ENCODE measurements at places on chromosomes 11 and 22.

GRCh38 chr11:118895093-118896039 is 11.7 kb downstream of the CXCR5 start:
- peak; percentile 79 for DNase-seq

DNA sequence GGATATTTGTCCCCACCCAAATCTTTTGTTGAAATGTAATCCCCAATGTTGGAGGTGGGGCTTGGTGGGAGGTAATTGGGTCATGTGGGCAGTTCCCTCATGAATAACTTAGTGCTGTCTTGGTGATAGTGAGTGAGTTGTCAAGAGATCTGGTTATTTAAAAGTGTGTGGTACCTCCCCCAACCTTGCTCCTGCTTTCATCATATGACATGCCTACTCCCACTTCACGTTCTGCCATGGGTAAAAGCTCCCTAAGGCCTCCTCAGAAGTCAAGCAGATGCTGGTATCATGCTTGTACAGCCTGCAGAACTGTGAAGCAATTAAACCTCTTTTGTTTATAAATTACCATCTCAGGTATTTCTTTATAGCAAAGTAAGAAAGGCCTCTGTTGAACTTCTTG is 30.6 kb downstream of the AAMDC start:
- DNase-seq: no peak

DNA sequence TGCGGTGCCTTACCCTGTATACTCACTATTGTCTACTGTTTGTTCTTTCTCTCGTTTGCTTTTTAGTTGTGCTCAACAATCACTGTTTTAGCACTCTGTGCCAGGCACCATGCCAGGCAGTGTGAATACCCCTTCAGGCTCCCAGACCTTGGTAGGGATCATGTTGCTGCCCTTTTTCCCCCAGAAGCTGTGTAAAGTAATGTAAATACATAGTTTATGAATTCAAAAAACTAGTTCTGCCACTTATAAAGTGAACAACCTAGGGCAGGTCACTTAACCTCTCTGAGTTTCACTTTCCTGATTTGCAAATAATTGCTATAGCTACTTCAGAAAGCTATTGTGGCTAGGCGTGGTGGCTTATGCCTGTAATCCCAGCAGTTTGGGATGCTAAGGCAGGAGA is 81.0 kb upstream of the CTSC start:
- DNase-seq: no peak

DNA sequence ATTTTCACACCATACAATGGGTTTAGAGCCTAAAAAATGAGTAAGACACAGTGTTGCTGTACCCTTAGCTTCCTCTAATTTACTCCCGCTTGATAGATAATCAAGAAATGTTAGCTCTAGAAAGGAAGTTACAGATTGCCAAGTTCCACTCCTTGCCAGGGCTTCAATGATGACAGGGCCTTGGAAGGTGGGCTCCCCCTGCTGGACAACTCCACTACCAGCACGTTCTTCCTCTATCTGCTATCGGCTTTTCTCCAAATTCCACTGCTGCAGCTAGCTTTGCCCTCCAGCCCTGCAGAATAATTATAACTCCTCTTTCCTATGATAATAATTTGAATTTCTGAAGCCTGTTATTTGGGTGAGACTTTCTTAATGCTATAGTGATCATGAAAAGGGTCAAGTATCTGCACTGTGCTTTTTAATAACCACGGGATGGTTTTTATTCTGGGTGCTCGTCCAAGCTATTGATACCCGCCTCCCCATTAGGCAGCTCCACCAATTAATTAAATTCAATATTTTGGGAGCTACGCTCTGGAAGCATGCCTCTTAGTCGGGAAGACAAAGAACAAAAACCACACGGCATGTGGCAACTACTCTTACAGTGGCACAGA is 9.0 kb downstream of the SYN3 start:
- DNase-seq: peak; percentile 70

DNA sequence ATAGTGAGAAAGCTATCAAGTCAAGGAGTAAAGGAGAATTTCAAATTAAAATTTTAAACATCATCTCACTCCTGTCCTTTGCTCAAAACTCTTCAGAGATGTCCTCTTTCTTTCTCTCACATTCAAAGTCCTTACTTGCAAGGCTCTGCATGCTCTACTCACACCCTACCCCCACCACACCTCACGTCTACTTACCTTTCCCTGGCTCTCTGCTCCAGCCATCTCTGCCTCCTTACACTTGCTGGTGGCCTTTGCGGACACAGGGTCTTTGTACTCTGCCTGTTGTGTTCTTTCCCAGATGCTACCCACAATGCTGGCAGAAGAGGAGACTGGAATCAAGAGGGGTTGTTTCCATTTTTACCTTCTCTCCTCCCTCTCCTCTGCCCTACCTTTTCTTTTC is 405.2 kb downstream of the INSC start:
- DNase-seq: no peak

DNA sequence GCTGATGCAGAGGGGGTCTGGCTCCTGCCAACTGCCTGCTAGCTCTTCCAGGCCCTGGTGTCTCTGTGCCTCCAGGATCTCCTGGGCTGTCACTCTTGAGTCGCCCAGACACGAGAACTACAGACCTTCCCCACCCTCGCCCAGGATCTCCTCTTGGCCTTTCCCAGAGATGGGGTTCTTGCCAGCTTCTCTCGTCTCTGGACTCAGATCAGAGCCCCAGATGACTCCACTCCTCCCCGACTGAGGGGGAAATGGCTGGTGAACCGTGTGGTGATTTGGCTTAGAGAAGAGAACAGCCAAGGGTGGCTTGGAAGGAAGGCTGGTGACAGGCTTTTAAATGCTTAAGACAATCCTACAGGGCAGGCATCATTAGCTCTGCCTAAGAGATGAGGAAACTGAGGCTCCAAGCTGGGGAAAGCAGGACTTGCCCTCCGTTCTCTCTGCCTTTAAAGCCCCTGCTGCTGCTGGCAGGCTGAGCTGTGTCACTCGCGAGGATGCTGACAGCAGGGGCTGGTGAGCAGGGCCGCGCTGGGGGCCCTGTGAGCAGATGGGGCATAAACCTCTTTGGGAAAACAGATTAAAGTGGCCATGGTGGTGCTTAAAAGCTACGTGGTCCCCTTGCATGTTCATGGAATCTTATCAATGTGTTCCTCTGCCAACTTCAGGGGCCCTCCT is 90.3 kb upstream of the THY1 start:
- DNase-seq: no peak

DNA sequence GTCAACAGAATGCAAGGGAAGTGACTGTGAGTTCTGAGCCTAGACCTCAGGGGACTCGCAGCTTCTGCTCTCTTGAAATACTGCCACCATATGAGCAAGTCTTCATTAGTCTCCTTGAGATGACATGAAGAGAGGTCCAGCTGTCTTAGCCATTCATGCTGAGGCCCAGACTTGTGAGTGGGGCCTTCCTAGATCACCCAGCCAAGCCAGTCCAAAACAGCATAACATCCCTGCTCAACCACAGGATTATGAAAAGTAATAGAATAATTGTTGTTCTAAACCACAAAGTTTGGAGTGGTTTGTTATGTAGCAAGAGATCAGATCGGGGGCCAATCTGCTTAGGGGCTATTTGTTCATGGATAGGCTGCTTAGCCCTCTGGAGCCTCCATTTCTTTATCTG is 54.9 kb upstream of the HTATIP2 start:
- no peak for DNase-seq

- no peak for DNase-seq
Observed at GRCh38 chr11:64619811-64620380, 28.9 kb downstream of the SLC22A12 start.

- no peak for DNase-seq
Observed at GRCh38 chr11:107769189-107769588, 57.3 kb upstream of the SLN start.

- DNase-seq: no peak
Observed at GRCh38 chr11:61406991-61407728, 14.8 kb downstream of the TMEM216 start.

Measured in germinal center (tissue), 1 donor.